ENCODE measurements at places on chromosomes 11 and 22.

DNA sequence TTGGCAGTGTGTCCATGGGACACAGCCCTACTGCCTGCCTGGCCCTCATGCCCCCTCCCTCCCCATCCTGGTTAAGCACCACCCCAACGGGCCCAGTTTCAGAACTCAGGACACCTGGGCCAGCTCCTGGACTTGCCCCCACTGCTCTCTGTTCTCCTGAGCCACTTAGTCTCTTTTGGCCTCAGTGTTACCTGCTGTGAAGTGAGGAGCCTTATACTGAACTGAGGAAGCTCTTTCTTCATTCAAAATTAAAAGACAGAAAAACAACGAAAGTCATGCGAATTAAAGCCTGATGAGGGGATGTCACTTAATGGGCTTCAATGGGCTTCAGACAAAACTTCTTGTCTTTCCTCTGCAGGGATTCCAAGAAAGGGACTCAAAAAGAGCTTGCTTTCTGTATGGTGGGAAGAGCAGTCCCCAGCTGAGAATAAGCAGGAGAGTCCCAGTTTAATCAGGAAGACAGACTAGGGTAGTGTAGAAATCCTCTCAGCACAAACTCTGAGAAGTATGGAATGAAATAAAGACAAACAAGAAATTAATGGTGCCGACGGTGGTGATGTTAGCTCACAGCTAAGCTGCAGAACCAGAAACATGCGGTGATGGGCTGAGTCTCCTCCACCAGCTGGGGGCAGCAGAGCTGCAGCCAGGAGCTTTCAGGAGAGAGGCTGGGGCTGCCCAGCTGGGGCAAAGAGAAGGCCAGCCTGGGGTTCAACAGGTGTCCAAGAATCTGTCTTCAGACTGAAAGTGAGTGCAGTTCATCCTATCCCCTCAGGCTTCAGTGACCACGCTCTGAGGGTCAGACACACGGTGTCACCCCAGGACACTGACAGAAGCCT lies 101.0 kb downstream of the GGTLC2 start:
- no peak overlapping the region for H3K27ac ChIP-seq
- peaks cover 47% of the 10 kb centered on the region for H3K4me1 ChIP-seq
- H3K27me3 ChIP-seq, result peaks cover 11% of the 10 kb centered on the region
- peak; percentile 44 for DNase-seq

GRCh38 chr11:42802201-42802899 lies 509.4 kb upstream of the API5 start:
- DNase-seq, result no peak
- H3K27me3 ChIP-seq, result no peaks in the 10 kb centered on the region
- no peaks in the 10 kb centered on the region for H3K4me1 ChIP-seq
- no peak overlapping the region for H3K4me3 ChIP-seq
- H3K36me3 ChIP-seq, result no peaks in the 10 kb centered on the region

GRCh38 chr11:34851916-34852315 lies 64.3 kb downstream of the APIP start:
- DNase-seq, result no peak
- no peaks in the 10 kb centered on the region for H3K36me3 ChIP-seq
- peaks cover 8% of the 10 kb centered on the region for H3K27me3 ChIP-seq
- no peak overlapping the region for H3K4me3 ChIP-seq
- H3K4me1 ChIP-seq, result no peaks in the 10 kb centered on the region

- H3K4me1 ChIP-seq, result peaks cover 4% of the 10 kb centered on the region
- no peak overlapping the region for H3K27ac ChIP-seq
- no peak overlapping the region for H3K4me3 ChIP-seq
Observed at GRCh38 chr11:73260127-73260457, 12.0 kb upstream of the P2RY6 start.

DNA sequence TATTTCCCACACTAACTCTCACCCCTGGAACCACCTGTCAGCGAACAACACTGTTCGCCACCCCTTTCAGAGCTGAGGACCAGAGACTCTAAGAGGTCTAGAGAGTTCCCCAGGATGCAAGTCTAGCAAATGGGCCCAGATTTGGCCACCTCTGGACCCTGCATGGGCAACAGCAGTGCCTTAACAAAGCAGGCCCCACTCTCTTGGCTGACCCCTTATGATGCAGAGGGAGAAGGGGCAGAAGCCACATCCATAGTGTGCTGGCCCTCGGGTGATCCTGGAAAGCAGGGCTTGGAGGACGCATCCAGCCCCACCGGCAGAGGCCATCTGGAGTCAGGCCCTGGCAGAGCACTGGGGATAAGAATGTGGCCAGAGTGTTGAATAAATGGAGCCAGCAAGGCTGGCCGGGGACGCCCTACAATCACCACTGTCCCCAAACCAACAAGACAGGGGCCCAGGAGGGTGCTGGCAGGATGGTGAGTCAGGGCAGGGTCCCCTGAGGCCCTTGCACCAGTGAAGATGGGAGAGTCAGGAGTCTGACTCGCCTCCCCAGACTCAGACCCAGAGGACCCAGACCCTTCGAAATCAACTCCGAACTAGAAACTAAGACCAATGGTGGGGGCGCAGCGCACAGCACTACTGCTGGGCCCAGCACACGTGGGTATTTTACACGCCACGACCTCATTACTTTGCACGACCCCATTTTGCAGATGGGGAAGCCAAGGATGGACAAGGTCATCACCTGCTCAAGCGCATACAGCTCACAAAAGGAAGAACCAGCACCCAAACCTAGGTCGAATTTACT lies 6.5 kb downstream of the CSNK1E start:
- H3K27ac ChIP-seq, result no peak overlapping the region
- peak overlapping the region; percentile 68 for H3K4me3 ChIP-seq
- H3K36me3 ChIP-seq, result no peaks in the 10 kb centered on the region
- peaks cover 61% of the 10 kb centered on the region for H3K4me1 ChIP-seq
- DNase-seq, result no peak

- H3K27ac ChIP-seq, result peak overlapping the region; percentile 79
- peaks cover 9% of the 10 kb centered on the region for H3K27me3 ChIP-seq
- no peaks in the 10 kb centered on the region for H3K4me1 ChIP-seq
- no peak for DNase-seq
- no peaks in the 10 kb centered on the region for H3K36me3 ChIP-seq
Observed at GRCh38 chr11:125451400-125452124, 44.5 kb downstream of the FEZ1 start.

DNA sequence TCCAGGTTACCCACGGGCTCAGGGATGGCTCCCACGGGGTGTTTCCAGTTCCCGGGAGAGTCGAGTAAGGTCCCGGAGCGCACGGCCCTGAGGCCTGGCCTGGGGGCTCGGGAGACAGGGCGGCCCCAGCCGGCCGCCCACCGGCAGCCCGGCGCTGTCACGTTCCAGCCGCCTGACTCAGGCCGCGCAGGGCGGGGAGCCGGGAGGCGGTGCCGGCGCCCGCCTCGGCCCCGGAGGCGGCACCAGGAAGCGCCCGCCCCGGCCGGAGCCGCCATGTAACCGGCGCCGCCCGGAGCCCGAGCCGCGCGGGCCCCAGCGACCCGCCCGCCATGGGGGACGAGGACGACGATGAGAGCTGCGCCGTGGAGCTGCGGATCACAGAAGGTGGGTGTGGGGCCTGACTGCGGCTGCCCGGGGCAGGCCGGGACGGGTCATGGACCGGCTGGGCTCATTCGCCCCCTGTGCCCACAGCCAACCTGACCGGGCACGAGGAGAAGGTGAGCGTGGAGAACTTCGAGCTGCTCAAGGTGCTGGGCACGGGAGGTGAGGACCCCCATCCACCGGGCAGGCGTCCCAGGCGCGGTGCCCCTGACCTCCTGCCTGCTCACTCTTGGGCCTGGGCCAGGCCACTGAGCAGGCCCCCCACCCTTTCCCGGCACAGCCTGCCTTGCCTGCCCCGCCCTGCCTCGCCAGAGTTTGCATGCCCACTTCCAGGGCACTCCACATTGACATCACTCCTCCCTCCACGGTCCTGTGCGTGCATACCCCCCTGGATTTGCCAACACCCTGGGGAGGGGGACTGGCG lies at the start of gene RPS6KA4:
Gene RPS6KA4 (plus strand): TSS at position 256 of the 805 bp plus-strand sequence. CDS start 74 bp downstream, at position 330.
- no peaks in the 10 kb centered on the region for H3K27me3 ChIP-seq
- H3K27ac ChIP-seq, result peak within 1 kb of the TSS; percentile 43
- peak; percentile 40 for DNase-seq
- peaks cover 42% of the 10 kb centered on the region for H3K4me1 ChIP-seq
- peaks cover 7% of the 10 kb centered on the region for H3K36me3 ChIP-seq
- peak within 1 kb of the TSS; percentile 92 for H3K4me3 ChIP-seq

DNA sequence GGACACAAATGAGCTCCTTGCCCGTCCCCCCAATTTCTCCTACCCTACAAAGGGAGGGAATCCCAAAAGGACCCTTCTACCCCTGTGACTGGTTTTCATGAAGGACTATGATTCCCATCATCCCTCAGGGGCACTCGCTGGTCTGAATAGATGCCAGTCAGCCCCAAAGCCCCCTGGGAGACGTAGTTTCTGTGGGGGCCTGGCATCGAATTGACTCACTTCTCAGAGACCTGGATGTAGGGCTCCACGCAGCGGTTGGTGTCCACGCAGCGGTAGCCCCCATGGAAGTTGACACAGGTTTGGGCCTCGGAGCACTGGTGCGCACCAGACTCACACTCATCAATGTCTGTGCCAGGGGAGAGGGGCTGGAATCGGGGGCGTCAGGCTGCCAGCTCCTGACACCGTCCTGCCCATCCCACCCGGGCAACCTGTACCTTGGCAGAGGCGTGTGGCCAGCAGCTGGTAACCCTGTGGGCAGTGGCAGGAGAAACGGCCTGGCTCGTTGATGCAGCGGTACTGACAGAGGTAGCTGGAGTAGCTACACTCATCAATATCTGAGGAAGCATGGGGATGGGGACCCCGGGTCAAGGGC lies 4.4 kb downstream of the EFEMP2 start:
- H3K4me3 ChIP-seq, result no peak overlapping the region
- DNase-seq, result no peak
- no peak overlapping the region for H3K27ac ChIP-seq
- peaks cover 10% of the 10 kb centered on the region for H3K36me3 ChIP-seq
- peaks cover 18% of the 10 kb centered on the region for H3K4me1 ChIP-seq

GRCh38 chr11:30758946-30759504 lies 172.9 kb upstream of the MPPED2 start:
- no peak for DNase-seq
- H3K4me3 ChIP-seq, result no peak overlapping the region
- no peak overlapping the region for H3K27ac ChIP-seq
- no peaks in the 10 kb centered on the region for H3K36me3 ChIP-seq
- no peaks in the 10 kb centered on the region for H3K4me1 ChIP-seq

DNA sequence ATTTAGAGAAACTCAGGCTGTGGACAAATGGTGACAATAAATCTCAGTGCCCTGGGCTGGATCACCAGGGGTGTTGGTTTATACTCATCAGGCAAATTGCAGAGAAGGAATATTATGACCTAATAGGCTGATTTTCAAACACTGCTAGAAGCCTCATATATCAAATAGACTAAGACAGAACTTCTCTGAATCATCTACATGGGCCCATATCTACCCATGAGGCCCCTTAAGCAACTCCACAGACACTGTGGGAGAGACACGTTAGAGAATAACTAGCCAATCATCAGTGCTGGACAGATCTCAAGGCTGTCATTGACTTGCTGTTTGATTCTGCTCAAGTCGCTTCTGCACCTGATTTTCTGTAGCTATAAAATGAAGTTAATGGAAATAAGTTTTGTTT lies 545.8 kb downstream of the SOX6 start:
- DNase-seq, result no peak
- no peak overlapping the region for H3K27ac ChIP-seq
- no peaks in the 10 kb centered on the region for H3K4me1 ChIP-seq
- peaks cover 3% of the 10 kb centered on the region for H3K27me3 ChIP-seq
- H3K36me3 ChIP-seq, result no peaks in the 10 kb centered on the region

DNA sequence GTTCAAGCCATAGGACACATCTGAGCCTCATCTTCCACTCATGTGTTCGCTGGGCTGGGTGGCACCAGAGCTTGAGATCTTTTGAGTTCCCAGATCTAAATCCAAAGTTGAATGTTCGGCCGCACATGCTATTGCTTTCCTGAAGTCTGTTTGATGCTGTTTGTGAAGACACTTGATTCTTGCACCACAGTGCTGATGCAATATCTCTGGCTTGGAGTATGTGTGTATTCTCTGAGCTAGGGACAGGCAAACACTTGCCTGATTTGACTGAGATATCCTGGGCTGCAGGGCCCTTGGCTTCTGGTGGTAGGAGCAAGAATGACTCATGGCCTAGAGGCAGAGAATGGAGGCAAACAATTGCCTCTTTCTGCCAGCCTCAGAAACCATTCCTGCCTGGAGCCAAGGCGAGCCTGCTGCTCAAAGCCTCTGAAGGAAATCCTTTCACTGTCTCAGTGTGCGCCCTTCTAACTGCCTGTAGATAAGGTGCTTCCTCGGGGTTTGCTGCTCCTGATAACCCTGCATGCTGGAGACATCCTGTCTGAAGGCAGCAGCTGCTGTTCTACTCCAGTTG lies 73.0 kb downstream of the CYB5R2 start:
- no peaks in the 10 kb centered on the region for H3K4me1 ChIP-seq
- peaks cover 8% of the 10 kb centered on the region for H3K36me3 ChIP-seq
- no peaks in the 10 kb centered on the region for H3K27me3 ChIP-seq

DNA sequence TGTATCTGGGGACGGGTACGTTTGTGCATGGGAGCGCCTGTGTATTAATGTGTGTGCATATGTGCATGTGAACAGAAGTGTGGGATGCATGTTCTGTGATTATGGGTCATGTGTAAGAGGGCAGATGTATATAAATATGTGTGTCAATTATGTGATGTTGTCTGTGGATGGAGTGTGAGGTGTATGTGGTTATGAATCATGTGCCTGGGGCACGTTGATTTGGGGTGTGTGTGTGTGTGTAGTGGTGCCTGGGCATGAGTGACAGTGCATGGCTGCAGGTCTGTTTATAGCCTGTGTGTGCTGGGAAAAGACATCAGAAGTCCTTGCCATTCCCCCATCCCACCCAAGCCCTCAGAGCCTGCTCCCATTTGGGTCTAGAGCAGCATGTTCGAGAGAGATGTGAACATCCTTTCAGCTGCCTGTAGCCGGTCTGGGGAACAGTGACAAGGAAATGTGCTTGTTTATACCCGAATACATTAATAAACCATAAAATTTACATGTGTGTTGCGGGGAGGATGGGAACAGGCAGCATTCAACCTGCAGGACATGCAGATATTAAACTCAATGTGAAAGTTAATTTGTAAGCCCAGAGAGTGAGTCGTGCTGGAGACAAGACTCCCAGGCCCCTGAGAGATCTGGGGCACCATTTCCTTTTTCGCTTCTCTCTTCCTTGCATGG lies 129.0 kb downstream of the NECTIN1 start:
- no peaks in the 10 kb centered on the region for H3K36me3 ChIP-seq
- DNase-seq, result no peak
- H3K27me3 ChIP-seq, result peaks cover 9% of the 10 kb centered on the region

GRCh38 chr22:35393116-35394010 lies 6.6 kb upstream of the MCM5 start:
- peak overlapping the region; percentile 28 for H3K4me3 ChIP-seq
- peaks cover 42% of the 10 kb centered on the region for H3K4me1 ChIP-seq
- peak overlapping the region; percentile 72 for H3K27ac ChIP-seq
- no peak for DNase-seq
- H3K36me3 ChIP-seq, result no peaks in the 10 kb centered on the region
- H3K27me3 ChIP-seq, result no peaks in the 10 kb centered on the region

DNA sequence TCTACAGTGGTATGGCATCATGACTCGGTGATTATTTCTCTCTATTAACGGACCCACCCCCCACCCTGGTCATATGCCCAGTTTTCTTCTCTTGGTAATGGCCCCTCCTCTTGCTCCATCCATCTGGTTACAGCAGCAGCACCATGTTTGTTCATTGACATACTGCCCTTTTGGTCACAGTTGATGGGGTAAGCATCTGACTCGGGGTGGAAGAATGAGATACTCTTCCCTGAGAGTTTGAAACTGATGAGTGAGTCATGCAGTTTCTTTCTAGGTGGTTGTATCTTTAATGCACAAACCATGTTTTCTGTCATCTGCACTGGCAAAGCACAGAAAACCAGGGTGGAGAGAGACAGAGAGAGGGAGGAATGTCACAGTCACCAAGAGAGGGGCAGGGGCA lies 126.0 kb downstream of the SYN3 start:
- H3K27me3 ChIP-seq, result peaks cover 9% of the 10 kb centered on the region
- H3K4me3 ChIP-seq, result no peak overlapping the region
- H3K27ac ChIP-seq, result no peak overlapping the region
- H3K4me1 ChIP-seq, result no peaks in the 10 kb centered on the region
- peaks cover 14% of the 10 kb centered on the region for H3K36me3 ChIP-seq
